ENCODE measurements at places on chromosomes 7 and 10.

DNA sequence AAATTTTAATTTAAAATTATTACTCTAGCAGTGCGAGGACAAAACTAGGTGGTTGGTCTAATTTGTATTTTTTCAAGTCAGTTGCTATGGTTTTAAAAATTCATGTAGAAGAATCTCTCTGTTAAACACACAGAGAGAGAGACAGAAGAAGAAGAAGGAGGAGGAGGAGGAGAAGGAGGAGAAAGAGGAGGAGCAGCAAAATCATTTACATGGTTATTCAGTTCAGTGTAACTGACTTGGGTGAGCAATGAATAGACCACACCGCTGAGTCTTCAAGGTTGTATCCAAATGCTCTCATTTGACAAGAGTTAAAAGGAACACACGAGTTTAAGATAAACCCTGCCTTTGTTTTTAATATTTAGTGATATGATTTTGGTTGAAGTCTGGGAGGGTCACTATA lies 131.1 kb downstream of the PDE1C start:
- no peak for DNase-seq

DNA sequence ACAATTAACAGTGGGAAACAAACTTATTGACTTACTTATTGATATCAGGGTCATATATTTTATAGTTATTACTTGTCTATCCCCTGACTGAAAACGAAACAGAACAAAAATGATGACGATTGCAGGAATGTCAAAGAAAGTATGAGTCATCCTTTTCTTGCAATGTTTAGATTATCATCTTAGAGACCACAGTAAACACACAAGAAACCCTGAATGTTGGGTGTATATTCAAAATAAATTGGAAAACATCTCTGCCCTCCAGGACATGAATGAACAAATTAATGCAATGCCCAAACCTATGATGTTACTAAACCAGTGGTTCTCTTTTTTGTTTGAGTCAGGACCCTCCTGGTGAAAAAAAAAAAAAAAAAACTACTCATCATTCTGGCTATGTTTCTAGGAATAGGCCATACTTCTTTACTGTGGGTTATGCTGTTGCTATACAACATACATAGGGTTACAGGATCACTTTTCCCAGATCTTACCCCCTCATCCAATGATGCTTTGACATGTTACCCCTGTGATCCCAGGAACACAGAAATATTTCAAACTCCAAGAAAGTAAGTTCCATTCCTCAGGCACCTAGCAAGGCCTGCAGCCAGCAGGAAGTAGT lies 623.4 kb upstream of the IGFBP3 start:
- DNase-seq, result no peak

DNA sequence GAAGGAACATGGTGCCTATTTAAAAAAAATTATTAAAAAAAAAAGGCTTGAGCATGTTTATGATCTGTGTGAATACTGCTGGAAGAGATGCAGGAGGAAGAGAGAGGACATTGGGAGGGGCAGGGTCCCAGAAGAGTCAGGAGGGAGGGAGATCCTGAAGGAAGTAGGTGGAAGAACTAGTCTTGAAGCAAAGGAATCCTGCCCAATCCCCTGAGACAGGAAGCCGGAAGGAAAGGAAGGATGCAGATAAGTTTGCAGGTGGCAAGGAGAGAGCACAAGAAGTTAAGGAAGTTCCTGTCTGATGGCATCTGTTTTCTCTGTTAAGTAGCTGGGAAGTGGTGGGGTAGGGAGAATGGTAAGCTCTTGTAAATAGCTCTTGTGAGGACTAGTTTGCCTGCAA lies 318.5 kb downstream of the DOCK4 start:
- DNase-seq, result no peak

- DNase-seq, result no peak
These were observed 250.7 kb upstream of the MYO3A start for GRCh38 chr10:25683344-25683743.

DNA sequence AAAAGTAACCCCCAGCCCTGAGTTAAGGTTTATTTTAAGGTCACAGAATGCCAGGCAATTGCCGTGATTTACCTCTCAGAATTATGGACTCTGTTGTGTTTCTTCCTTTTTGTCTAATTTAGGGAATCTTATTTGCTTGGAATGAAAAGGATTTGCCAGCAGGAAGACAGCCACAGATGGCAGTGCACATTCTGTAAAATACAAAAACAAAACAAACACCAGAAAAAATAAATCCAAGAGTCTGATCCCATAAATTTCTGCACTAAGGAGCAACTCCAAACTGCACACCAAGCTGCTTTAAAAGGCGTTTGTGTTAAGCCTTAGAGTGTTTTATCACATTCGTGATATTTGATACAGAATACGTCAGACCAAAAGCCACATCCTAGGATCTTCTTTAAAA lies 199.0 kb upstream of the C7orf33 start:
- no peak for DNase-seq

DNA sequence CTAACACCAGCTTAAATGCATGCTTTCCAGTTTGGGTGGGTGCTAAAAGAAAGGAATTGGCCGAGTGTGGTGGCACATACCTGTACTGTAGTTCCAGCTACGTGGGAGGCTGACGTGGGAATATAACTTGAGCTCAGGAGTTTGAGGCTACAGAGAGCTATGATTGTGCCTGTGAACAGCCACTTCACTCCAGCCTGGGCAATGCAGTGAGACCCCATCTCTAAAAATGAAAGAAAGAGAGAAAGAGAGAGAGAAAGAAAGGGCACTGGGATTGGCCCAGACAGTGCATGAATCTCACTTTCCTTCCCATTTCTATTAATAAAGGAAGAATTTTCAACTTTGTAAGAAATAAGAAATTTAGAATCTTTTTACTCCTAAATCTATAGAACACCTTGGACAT lies 265.4 kb downstream of the CREB5 start:
- no peak for DNase-seq

DNA sequence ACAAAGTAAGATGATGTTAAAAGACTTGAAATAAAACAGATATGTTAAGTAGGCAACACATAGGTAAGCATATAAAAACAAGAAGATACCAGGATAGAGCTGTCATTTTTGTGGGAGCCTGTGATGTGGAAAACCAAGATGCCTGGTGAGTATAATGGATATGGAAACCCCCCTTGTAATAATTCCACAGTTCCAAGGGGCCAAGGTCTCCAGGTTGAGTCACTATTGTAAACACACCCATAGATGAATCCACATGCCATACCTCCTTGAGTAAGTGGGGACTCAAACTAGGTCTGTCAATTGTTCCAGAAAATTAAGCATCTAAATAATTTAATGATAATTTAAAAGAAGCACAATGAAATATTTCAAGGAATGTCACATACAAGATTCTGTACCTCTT lies 15.9 kb downstream of the CAV1 start:
- DNase-seq, result no peak

DNA sequence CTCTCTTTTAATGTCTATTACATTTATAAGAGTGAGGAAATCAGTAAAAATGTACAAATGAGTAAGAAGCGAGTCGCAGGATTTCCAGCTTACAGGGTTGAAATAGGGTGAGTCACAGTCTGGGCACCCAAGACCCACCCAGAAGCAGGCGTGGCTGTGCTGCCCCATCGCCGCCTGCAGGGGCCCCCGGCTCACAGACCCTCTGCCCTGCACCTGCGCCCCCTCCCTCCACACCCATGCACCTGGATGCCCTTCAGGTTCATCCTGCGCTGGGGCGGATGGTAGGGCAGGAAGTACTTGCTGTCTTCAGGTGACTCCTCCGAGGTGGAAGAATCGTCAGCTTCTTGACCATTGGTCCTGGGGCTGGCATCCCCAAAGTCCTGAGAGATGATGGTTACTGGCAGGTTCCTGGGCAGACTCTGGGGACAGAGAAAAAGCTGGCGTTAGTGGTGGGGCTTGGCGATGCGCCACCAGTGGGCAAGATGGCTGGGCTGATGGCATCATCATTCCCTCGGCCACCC lies 90.2 kb upstream of the GNA12 start:
- no peak for DNase-seq

GRCh38 chr7:104272767-104273384 lies 55.5 kb upstream of the LHFPL3 start:
- no peak for DNase-seq

DNA sequence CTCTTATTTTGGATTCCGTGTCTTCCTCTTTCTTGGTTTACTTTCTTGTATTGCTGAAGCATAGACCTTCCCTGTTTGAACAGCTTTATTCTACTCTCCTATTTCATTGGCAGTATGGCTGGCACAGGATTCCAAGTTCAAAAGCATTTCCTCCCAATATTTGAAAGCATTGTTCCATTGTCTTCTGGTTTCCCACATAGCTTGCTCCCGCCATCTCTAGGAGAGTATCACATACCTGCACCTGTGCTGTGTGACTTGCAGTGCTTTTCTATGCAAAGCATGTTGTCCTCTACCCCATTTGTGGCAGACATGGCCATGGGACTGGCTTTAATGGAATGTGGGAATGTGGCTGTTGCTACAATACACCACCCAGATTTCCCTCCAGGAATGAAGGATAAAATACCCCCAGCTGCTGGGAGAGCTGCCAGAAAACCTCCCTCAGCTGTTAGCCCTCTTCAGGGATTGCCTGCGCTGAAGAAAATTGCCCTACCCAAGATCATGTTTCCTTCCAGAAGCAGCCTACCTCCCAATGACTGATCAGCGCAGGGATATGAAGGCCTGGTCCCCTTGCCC lies 6.9 kb upstream of the MYOF start:
- no peak for DNase-seq

DNA sequence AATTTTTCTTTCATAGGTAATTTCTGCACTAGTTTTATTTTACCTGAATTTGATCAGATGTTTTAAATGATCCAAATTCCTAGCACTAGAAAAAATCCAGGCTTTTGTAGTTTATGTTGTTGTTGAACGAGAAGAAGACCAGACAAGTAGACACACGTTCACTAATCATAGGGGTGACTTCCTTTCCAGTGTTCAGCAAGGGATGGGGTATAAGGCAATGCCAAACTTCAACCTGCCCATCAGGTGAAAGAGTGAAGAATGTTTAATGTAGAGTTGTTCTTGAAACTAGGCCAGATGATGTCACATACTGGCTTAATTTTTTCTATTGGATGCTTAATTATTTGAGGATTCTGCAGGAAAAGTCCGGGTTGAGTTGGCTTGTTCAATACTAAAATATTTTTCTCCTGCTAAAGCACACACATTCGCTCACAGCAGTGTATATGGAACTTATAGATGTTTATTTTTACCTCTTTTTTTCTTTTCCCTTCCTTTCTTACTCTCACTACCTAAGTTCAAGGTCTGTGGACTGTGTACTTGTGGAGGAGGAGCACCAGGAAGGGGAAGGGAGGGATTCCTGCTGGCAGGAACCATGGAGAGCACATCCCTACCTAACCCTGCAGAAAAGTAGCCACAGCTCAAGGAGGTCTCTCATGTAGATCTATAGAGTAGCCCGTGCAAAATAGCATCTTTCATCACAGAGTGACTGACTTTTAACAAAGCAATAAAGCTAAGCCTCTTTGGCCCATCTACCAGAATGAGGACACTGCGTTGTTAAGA lies 23.1 kb upstream of the AKR1E2 start:
- no peak for DNase-seq

DNA sequence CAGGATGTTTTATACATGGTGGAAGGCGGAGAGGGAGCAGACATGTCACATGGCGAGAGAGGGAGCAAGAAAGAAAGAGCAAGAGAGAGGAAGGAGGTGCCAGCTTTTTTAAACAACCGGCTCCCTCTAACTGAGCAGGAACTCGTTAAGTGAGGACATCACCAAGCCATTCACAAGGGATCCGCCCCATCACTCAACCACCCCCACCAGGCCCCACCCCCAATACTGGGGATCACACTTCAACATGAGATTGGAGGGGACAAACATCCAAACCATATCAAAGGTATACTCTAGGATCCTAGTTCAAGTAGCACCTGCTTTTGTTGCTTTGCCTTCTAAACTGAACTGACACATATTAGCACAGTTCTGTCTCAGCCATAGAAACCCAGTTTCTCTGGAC lies 141.9 kb upstream of the KLF14 start:
- no peak for DNase-seq

DNA sequence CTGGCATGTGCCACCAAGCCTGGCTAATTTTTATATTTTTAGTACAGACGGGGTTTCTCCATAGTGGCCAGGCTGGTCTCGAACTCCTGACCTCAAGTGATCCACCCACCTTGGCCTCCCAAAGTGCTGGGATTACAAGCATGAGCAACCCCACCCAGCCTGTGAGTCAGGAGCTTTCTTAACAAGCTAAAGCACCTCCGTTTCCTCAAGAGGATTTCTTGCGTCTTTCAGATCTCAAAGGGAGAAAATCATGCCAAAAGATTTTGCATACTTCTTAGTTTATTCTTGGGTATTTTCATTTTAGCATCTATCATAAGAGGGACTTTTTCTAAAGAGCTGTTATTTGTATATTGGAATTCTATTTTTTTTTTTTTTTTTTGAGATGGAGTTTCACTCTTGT lies 47.9 kb upstream of the FOXK1 start:
- DNase-seq, result no peak

DNA sequence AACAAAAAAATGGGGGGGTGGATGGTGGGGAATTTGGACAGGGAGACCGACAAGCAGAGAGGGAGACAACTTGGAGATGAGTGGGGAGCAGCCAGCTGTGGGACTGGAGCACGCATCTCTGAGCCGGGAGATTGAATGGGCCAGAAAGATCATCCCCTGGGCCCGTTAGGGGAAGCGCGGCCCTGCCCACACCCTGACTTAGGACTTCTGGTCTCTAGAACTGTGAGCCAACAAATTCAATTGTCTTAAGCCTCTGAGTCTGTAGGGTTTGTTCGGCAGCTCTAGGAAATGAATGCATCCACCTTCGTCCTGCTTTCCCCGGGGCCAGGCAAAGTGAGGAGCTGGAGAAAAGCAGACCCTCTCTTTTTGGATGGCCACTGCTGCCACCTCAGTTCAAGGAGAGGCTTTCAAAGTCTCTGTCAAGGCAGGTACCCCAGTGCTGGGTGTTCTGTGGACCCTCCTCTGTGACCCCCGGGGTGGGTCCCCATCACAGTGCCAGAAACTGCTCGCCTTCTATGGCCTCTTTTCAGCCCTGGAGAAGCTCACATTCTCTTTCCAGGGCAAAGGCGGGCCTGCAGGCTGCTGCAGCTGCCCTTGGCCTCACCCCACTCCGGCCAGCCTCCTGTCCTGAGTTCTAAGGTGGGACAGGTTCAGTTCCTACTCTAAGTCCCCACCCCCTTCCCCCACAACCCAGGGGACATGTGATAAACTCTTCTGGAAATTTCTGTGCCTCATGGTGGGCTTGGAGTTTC lies 423.2 kb downstream of the RPS24 start:
- DNase-seq, result no peak

DNA sequence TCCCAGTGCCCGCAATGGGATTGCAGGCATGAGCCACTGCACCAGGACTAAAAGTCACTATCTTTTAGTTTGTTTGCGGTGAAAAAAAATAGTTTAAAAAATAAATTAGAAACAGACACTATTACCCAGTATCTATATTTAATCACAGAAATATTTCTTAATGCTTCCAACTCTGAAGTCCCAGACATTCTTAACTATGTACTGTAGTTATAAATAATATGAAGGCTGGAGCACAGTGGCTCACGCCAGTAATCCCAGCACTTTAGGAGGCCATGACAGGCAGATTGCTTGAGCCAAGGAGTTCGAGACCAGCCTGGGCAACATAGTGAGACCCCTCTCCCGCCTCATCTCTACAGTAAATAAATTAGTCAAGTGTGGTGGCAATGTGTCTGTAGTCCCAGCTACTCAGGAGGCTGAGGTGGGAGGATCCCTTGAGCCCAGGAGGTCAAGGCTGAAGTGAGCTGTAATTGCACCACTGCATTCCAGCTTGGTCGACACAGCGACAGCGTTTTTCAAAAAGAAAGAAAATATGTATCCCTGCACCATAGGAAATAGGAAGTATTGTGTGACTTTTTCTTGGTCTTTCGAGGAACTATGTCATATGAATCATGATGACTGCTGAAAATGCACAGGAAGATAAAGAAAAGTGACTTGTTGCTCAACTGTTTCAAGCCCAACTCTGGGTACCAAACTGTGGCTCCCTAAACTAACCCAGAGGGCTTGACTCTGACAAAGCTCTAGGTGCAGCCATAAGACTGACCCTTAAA lies 74.9 kb upstream of the STEAP1B start:
- no peak for DNase-seq

Measured in T-helper 9 cell (primary cell).